ENCODE measurements at places on chromosomes 7 and 10.

DNA sequence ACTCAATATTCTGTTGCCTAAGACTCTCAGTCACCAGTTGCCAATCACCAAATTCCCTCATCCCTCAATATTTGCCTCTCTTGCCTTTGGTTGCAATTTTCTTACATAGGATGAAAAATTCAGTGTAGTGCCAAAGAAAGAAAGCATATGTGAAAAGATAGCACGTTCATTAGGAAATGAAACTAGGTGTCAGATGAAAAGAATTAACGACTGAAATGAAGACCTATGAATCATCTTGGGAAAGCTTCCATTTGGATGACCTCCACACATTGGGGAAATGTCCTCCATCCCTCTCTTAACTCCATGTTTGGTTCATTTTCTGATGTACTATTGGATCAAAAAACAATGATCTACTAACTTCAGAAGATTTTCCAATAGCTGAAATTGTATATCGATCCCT is 145.1 kb upstream of the MEOX2 start:
- DNase-seq, result no peak

DNA sequence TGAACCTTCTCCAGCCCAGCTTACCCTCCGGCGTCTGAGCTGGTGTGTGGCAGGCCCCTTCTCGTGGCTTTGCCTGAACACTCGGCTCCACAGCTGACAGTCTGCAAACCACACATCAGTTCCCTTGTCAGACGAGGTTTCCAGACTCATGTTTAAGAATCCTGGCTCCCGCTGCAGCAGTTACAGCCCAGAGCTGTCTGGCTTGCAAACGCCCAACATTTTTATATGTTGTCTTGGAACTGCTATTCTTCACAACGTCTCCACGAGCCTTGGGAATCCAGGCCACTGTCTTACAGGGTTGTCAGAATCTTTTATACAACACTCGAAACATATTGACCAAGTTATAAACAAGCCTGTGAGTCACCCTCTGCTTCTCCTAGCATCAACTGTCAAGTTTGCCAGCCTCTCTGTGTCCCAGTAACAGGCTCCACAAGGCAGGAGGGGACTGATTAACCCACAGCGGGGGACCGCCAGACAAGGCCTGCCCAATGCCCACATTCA is 68.1 kb downstream of the TNS3 start:
- no peak for DNase-seq

GRCh38 chr7:44172803-44173424 is 16.3 kb downstream of the GCK start:
- no peak for DNase-seq

DNA sequence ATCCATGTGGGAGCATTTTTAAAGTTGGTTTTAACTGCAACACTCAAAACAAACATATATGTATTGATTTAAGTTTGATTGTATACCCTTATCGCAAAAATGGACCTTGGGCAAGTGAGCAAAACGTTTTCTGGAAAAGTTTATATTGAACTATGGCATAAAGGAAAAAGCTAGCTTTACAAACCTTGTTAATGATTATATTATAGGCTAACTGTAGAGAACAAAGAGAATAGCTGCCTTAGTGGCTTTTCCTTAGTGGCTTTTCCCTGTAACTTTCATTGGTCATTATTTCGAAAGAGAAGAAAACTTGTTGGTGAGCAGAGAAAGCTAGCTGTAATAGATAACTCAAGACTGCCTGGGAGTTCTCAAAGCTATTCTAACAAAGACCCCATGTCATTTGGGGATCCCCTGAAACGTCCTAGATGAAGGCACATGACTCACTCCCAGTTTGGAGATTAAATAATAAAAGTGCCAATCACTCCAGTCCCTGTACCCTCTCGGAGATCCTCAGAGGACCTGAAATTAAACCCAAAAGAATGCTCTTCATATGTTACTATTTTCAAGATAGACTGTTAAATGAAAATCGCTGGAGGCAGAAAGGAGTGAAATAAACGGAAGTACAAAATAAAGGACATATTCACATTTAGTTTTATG is 92.1 kb downstream of the SRI start:
- DNase-seq, result no peak

DNA sequence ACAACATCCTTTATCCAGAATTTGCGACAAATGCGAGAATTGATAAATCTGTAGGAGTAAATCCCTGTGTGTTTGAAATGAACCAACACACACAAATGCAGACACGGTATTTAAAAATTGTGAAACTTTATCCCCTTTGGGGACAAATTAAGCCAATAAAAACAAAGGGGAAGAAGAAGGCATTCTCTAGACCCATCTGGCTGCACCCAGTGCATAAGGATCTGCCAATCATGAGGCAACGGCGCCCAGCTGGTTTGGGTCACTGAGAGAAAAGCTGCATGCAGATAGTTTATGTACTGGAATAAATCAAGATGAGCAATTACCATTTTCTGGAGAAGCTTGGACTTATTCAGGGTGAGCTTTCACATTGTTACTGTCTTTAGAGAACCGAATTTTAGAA is 45.7 kb downstream of the VAX1 start:
- DNase-seq, result no peak

DNA sequence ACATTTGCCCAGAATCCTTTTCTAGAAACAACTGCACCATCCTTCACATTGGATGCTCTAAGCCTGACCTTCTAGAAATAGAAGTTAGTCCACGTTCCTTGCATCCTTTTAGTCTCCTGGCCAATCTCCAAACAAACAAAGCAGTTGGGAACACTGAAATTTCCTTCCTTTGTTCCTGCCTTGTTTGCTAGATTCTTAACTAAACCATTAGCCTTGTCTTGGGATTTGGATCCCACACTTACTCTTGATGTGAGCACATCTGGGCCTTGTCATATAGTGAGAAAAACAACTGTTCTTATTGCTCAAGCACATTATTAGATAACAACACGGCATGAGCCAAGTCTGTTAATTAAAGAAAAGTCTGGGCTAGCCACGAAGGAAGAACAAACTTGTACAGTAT is 319.3 kb upstream of the GHITM start:
- no peak for DNase-seq

DNA sequence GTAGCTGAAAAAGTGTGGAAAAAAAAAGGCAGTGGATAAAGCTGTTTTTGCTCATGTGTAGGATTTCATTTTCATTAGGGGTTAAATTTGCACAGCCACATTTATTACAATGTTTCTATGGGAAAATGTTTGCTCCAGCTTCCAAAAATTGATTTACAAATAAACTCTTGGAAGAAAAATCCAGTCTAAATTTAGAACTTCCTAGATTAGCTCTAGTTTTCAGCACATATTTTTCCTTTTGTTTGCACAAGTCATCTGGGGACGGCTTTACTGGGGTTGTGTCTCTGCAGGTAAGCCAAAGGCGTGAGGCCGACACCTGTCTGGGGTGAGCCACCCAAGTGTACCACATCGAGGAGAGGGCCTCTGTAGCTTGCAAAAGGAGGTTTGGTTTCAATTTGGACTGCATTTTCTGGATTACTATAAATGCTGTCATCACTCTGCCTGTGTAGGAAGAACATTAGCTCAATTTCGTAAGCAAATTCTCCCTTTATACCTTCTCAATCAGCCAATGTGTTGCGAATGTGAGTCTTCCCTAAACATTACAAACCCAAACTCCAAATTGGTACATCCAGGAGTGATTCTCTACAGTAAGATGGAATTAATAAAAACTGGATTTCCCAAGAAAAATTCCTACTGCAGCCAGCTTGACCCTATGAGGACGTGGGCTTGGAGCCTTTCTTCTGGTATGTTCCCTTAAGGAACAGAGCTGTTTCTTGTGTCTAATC is 89.5 kb upstream of the ZNF438 start:
- no peak for DNase-seq

All from stimulated activated CD4-positive, alpha-beta T cell treated with anti-CD3 and anti-CD28 coated beads, Interleukin-4, amount 100 ng/mL, for 48 hours (primary cell).